ENCODE measurements at places on chromosomes 2 and 18.

DNA sequence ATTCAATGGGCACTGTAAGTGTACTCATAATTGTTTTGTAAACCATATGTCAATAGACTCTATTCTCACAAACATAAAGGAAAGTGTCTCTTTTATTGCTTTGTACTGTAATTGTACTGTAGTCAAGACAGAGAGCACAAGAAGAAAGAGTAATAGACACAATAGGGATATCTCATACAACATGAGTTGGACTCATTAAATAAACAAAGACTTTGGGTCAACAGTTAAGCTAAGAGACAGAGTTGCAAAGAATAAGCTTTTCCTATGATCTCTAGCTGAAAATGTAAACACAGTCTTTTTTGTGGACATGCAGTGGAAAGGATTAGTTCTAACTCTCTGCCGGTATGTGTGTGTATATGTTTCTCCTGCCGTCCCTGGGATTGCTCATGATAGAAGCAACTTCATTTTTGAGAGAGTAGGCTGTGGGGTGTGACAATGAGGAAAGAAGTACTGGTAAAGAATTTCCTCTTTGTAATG lies 13.9 kb upstream of the KYNU start:
- peak; percentile 52 for DNase-seq

DNA sequence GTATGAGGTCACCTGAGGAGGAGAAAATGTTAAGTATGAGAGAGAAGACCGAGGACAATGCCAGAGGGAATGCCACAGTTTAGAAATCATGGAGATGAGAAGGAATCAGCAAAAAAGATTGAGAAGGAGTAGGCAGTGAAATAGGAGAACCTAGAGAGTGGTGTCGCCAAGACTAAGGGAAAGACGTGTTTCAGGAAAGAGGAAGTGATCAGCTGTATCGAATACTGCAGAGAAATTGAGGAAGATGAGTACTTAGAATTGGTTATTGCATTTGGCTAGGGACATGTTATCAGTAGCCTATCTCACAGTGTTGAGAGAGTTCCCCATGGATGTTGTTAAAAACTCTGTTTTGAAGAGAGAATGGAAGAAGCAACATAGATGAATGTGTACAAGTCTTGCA lies 112.3 kb downstream of the GALNT1 start:
- DNase-seq, result no peak

DNA sequence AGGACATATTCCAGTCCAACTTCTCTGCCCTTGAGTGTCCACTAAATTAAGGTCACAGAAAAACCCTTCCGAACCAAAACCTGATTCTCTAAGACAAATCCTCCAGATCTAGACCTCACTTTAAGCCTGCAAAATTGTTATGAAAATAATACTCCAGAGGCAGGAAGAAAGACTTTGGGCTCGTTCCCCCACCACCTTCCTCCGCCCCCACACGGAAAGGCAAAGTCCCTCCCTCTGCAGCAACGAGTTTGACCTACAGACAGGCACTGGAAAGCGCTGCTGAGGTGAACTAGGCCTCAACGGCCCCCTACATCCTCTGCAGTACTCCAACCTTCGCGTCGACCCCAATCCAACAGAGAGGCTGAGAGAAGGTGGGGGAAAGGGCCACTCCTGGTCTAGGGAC lies 808 bp downstream of the ATP5MC3 start:
- DNase-seq, result peak; percentile 67

GRCh38 chr18:22946217-22946616 lies 13.1 kb downstream of the RBBP8 start:
- DNase-seq, result no peak

- DNase-seq, result peak; percentile 80
Measured at GRCh38 chr2:120174963-120175581, 48.1 kb downstream of the TMEM185B start.

DNA sequence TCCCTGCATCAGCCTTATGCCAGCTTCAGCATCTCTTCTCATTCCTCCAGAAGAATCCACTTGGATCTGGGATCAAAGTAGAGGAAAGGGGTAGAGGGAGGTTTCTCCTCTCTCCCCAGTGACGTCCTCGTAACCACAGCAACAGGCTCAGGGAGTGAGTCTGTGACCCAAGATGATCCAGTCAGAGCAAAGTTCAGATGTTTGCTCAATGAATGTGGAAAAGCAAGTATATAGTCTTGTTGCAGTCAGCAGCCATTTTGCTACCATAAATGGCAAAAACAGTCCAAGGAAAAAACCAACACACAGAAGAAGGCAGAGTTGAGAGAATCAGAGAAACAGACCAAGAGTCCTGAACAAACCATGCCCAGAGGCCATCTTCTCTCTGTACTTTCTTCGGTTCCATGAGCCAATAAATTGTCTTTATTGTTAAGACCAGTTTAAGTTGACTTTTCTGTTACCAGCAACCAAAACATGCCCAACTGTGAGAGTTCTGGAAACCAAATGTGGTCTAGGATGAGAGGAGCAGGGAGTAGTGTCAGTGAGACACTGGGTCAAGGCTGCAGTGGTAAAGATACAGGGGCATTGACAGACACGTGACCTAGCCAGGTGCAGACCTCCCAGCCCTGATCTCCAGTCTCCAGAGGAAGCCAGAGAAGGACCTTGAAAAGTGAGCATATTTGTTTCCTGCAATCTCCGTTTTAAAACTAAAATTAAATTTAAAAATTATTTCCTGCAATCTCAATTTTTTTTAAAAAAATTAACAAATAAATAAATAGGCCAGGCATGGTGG lies 3.2 kb upstream of the CXCR1 start:
- peak; percentile 11 for DNase-seq

GRCh38 chr2:219428469-219428868 lies 6.2 kb upstream of the SPEG start:
- DNase-seq, result no peak

- DNase-seq, result no peak
Measured at GRCh38 chr2:67834482-67834881, 228.3 kb downstream of the C1D start.

GRCh38 chr2:236622660-236623059 lies 53.0 kb downstream of the ACKR3 start:
- no peak for DNase-seq

DNA sequence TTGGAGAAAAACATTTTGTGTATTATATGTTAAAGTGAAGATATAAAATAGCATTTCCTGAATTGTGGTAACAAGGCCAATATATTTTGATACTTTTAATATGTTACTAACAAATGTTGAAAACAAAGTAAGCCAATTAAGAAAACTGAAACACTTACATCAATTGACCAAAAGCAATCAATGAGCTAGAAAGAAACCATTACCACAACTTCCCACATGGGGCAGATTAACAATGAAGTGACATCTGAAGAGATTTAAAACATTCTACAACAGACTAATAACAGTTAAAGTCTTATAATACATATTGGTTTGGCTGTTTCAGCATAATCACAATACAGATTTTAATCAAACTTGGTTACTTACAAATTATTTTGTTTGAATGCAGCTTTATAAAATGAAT lies 282.4 kb upstream of the NETO1 start:
- DNase-seq, result no peak

DNA sequence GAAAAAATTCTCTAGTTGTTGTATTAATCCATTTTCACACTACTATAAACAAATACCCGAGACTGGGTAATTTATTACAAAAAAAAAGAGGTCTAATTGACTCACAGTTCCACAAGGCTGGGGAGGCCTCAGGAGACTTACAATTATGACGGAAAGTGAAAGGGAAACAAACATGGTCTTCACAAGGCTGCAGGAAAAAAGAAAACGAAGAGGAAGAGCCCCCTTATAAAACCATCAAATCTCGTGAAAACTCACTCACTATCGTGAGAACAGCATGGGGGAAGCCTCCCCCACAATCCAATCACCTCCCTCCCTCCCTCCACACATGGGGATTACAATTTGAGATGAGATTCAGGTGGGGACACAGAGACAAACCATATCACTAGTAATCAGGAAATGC lies 61.7 kb upstream of the SPTBN1 start:
- DNase-seq, result no peak

GRCh38 chr2:228987441-228988155 lies 283.5 kb downstream of the PID1 start:
- peak; percentile 36 for DNase-seq

DNA sequence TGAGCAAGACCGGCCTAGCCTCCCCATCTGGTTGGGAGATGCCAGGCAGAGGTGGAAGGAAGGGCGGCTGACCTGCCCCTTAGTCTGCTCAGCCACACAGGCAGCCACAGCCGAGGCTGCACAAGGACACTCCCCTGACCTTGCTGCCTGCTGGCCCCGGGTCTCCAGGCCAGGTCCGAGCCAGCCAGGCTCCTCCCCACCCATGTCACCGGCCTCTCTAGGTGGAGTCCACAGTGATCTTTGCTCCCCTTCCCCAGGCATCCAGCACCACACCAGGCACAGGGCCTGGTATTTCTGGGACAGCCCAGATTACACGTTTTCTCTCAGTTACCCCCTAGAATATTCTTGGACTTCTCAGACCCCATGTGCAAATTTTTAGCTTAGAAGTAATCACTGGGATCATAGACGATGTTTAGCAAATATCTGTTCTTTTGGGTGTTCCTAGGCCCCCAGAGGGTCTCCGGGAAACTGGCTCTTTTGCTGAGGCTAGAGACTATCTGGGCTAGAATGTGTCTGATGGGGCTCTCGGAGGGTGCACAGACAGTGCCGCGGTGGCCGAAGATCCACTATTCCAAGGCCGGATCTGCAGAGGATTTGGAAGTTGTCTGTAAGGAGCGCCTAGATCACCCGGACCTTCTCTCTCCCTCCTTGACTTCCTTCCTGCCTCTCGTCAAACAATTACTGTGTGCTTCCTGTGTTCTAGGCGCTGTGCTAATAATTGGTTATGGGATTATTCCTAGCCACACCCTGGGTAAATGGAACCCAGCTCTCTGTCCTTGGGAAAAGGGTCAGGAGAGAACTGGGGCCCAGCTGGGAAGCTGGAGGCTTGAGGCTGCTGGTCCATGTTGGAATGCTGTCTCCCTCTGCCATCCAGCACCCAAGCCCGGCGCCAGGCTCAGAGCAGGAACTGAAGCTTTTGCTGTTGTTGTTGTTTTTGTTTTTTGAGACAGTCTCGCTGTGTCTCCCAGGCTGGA lies 46.9 kb downstream of the ODC1 start:
- no peak for DNase-seq

- DNase-seq, result no peak
Measured at GRCh38 chr2:67625178-67625577, 228.0 kb downstream of the ETAA1 start.

DNA sequence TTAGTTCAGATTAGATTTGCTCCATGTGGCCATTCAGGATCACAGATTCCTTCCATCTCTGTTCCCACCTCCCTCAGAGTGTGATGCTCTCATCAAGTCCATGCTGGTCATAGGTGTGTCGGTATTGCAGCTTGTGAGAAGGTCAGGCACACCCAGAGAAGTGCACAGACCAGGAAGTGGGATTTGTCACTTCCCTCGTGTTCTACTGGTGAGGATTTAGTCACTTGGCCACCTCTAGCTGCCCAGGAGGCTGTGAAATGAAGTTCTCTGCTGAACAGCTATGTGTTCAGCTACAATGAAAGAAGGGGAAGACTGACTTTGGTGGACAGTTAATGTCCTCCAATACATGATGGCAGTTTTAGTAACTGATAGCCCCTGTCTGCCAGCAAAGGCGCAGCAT lies 3.5 kb upstream of the LANCL1 start:
- peak; percentile 20 for DNase-seq

GRCh38 chr18:6401687-6402086 lies 13.0 kb downstream of the L3MBTL4 start:
- no peak for DNase-seq

GRCh38 chr2:113038291-113038690 lies 14.4 kb downstream of the IL36B start:
- no peak for DNase-seq

DNA sequence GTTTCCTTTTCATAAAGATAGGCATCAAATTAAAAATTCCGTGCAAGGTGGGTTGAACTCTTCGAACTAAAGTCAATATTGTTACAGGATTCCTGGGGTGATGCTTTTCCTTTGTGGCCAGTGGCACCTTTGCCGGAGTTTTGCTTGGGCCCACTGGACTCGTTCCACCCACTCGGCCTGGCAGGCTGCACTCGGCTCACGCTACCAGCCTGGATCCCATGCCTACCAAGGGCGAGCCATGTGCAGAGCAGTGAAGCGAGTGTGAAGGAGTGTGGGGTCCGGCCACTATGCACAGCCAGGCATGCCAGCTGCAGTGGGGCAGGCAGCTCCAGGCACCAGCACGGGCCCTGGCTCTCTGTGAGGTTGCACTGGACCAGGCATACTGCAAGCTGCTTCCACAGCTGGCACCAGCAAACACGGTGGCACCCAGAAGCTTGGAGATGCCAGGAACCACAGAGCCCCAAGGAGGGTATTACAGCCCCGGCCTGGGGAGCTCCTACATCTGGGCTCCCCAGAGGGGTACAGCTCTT lies 83.6 kb downstream of the DTNB start:
- DNase-seq, result no peak

- no peak for DNase-seq
Measured at GRCh38 chr18:62846313-62846712, 131.0 kb downstream of the PHLPP1 start.

GRCh38 chr2:195639959-195640358 lies 17.1 kb upstream of the SLC39A10 start:
- DNase-seq, result no peak

- DNase-seq, result peak; percentile 2
Measured at GRCh38 chr18:11411048-11411447, 198.3 kb upstream of the SLC35G4 start.

GRCh38 chr2:38552259-38552658 lies 50.5 kb downstream of the HNRNPLL start:
- DNase-seq, result no peak

Measured in ELR (cell line).